ENCODE measurements at places on chromosomes 6 and 20. TPM values are rescaled to one million over a fixed set of nuclear protein-coding genes. Genes with fewer than 3 reads are reported as not detected.

SSTR4 gene
- total RNA-seq: not detected

SLC25A27 gene
- total RNA-seq: 12.6 TPM

TCP11 gene
- 0.51 TPM for total RNA-seq

CYP21A2 gene
- total RNA-seq: not detected

MCHR2 gene
- not detected for total RNA-seq

CNR1 gene
- total RNA-seq: not detected

PDYN gene
- not detected for total RNA-seq

LHFPL5 gene
- not detected for total RNA-seq

FABP7 gene
- not detected for total RNA-seq

RIPOR2 gene
- total RNA-seq: 0.51 TPM

BPIFA1 gene
- not detected for total RNA-seq

LPIN3 gene
- 5.1 TPM for total RNA-seq

POM121L2 gene
- total RNA-seq: not detected

BMP2 gene
- 15.9 TPM for total RNA-seq

SMLR1 gene
- total RNA-seq: not detected

VPS52 gene
- 33.4 TPM for total RNA-seq

DLK2 gene
- under 0.01 TPM for total RNA-seq

CSNK2B gene
- 67.2 TPM for total RNA-seq

SLC12A5 gene
- 0.50 TPM for total RNA-seq

SLC22A1 gene
- total RNA-seq: 0.26 TPM

LY6G6C gene
- not detected for total RNA-seq

TMEM151B gene
- total RNA-seq: under 0.01 TPM

ANKRD60 gene
- total RNA-seq: not detected

ZNF391 gene
- total RNA-seq: 1.3 TPM

MOG gene
- not detected for total RNA-seq

ZNF334 gene
- 7.9 TPM for total RNA-seq

RBM24 gene
- 2.5 TPM for total RNA-seq

RHAG gene
- total RNA-seq: not detected

TNFRSF6B gene
- total RNA-seq: 6.7 TPM

HDGFL1 gene
- total RNA-seq: not detected

SYNCRIP gene
- 41.1 TPM for total RNA-seq

CYP39A1 gene
- 3.8 TPM for total RNA-seq

MDC1 gene
- 5.0 TPM for total RNA-seq

STMND1 gene
- total RNA-seq: not detected

ADAM33 gene
- total RNA-seq: 37.2 TPM

COL12A1 gene
- total RNA-seq: 1,023 TPM

GABRR1 gene
- total RNA-seq: not detected

CABLES2 gene
- 0.51 TPM for total RNA-seq

SCRT2 gene
- not detected for total RNA-seq

ADGRF4 gene
- under 0.01 TPM for total RNA-seq

TRIM10 gene
- total RNA-seq: not detected

VSX1 gene
- not detected for total RNA-seq

AFG1L gene
- total RNA-seq: 5.4 TPM

MOCS1 gene
- 21.8 TPM for total RNA-seq

RNF182 gene
- total RNA-seq: 2.5 TPM

SGK2 gene
- 0.26 TPM for total RNA-seq

KCNB1 gene
- under 0.01 TPM for total RNA-seq

SAPCD1 gene
- 0.50 TPM for total RNA-seq

KPNA5 gene
- total RNA-seq: 11.6 TPM

PRDM1 gene
- 5.4 TPM for total RNA-seq

KIF6 gene
- total RNA-seq: 0.83 TPM

TDP2 gene
- total RNA-seq: 29.0 TPM

RUNX2 gene
- 2.1 TPM for total RNA-seq

TMEM63B gene
- total RNA-seq: 42.1 TPM

APCDD1L gene
- 0.99 TPM for total RNA-seq

TNF gene
- not detected for total RNA-seq

LY6G6F gene
- total RNA-seq: not detected

OTOR gene
- total RNA-seq: not detected
